Stimulated activated CD4-positive, alpha-beta T cell treated with anti-CD3 and anti-CD28 coated beads, Interleukin-4, amount 100 ng/mL, for 48 hours (primary cell): ENCODE measurements at places on chromosomes 5 and 9.
A peak's percentile ranks its signal among the peaks of the same experiment; 100 is the strongest.

DNA sequence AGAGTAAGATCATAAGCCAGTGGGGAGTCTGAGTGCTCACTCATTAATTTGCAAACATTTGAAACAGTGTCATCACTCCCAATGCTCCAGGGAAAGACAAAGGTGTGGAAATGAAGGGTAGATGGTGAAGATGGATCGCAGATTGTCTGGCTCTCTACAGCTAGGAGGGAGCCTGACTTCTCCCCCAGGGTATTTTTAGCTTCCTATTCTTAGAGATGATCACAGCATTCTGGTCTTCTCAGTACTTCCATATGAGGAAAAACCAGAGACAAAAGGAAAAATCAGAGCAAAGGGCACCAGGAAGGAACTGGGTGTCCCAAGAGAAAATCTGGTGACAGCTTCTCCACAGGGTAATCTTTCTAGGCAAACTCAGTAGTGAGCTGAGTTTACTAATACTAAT is 401.9 kb upstream of the GRIA1 start:
- no peak for DNase-seq

DNA sequence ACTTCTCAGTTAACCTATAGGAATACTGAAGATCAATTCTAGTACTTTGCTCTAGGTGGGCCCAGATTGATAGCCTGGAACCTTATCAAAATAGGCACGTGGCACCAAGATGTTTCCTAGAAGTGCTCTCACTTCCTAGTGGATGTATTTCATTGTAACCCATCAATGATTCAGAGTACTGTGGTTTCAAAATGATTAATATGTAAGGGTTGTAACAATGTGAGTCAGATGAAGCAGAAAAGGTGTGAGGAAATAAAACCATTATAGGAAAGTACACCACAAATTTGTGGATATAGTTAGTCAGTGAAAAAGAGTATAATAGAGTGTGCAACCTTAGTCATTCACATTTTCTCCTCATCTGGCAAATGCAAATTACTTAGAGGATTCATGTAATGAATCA is 177.3 kb upstream of the FST start:
- no peak for DNase-seq

- DNase-seq: no peak
Measured at GRCh38 chr5:127865273-127865672, 162.1 kb downstream of the CCDC192 start.

GRCh38 chr9:30125881-30126280 is 2258.6 kb upstream of the ACO1 start:
- DNase-seq: no peak

GRCh38 chr5:168219515-168220410 is 71.7 kb upstream of the WWC1 start:
- DNase-seq: peak; percentile 24

DNA sequence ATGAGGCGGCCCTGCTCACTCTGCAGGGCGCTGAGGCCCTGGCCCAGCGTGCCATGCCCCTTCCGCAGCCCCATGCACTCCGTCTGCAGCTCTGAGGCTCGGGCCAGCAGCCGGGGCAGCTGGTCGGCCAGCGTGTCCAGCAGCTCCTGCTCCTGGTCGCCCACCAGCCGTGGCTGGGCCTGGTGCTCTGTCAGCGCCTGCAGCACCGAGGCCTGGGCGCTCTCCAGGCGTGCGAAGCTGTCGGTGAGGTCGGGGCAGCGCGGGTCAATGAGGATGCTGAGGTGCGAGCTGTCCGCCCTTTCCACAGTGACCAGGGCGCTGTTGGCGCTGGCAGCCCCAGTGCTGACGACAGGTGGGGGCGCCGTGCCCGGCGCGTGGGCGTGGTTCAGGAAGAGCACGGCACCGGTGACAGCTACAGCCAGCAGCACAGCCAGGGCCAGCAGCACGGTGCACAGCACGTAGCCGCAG is 9.4 kb downstream of the FIBCD1 start:
- DNase-seq: no peak

GRCh38 chr9:130912932-130913598 is 16.5 kb upstream of the QRFP start:
- no peak for DNase-seq

DNA sequence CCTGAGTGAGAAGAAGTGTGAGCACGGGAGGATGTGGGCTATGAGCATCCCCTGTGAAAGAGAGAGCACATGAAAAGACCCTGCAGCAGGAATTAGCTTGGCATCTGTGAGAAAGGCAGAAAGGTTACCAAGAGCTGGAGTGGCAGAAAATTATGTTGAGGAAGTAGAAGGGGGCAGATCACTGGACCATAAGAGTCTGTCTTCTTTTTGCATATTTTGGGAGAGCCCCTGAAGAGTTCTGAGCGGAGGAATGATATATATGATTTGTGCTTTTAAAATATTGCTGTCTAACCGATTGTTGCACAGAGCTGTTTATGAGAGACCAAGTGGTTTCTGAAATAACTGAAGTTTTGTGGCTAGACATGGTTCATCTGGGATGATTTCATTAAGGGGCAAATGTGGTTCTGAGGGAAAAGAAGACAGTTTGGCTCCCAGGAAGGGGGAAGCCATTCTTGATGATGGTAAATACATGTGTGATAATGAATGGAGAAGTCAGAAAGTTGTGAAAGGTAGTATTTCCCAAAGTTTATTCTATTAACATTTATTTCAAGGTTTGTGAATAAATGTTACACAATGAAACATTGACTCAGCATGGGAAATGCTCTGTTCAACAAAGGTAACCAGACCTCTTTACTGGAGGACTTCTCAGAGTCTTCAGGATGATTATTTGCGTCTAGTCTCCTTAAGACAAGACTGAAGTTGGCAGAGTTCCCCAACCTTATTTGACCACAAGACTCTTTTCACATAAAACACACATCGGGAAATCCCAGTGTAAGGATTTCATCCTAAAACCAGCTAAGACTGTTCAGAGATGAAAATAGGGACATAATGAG is 31.5 kb upstream of the ADRB2 start:
- no peak for DNase-seq

DNA sequence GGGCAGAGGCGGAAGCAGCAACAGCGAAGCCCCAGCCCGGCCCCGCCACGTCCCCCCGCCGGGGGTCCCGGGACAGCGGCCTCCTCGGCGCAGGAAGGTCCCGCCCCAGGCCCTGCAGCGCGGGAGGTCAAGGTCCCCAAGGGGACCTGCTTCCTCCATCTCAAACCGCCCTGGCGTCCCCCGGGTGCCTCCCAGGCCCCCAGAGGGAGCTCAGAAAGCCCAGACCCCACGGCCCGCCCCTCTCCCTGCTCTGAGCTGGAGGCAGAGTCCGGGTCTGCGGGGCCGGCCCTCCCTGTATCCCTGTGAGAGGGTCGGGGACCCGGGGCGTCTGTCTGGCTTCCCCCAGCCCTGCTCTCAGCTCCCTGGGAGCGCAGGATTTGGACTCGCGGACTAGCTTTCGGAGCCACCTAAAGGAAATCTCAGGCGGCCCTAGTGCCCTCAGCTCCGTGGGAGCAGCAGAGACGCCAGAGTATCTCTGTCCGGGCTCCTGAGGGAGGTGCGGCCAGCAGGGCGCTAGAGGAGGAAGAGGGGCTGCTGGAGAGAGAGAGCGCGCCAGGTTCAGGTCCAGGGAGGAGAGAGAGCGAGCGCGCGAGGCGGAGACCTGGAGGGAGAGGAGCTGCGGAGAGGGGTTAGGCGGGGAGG is 30.7 kb downstream of the EXOC3 start:
- peak; percentile 25 for DNase-seq

DNA sequence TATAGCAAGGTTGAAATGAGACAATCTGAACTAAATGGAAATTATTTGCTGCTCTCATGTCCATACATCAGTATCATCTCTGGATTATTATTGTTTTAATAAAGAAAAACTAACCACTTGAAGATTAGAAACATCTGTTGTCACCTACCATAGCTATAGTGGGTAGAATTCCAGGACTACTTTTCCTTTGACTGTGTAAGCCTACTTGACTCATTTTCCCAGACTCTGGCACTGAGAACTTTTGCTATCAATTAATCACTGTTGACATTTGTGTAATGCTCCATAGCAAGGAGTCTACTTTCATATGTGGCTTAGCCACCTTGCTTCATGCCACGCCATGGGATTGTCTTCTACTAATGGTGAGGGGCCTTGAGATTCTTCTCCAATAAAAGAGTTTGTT is 59.9 kb upstream of the ARRDC3 start:
- DNase-seq: no peak

DNA sequence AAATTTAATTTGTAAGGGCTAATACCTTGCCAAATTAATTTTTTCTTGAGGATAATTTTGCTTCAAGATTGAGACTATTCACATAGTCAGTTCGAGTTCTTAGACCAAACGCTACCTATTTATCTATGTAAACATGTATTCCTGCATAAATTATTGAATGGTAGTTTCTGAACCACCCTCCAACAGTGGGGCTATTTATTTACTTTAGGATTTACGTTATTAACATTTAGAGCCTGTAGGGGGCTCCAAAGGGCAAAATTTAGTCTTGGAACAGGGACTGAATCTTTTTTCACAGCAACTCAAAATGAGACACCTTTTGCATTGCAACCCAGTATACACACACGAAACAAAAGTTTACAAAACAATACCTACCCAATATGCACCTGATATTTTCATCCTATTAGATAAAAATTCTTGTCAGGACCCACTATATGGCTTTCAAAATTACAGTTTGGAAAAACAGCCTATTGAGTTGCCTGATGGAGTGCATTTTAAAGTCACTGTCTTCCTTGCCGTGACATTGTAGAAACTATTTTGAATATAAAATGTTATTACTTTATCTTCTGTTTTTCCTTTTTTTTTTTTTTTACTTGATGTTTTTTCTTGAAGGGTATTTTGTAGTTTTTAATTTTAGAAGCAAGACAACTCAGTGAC is 47.1 kb upstream of the POU4F3 start:
- DNase-seq: no peak

GRCh38 chr9:114321759-114322158 is 1.1 kb upstream of the ORM1 start:
- DNase-seq: no peak

GRCh38 chr5:83069096-83069799 is 7.9 kb downstream of the TMEM167A start:
- no peak for DNase-seq

GRCh38 chr5:16265141-16265540 is 85.5 kb upstream of the MARCHF11 start:
- no peak for DNase-seq

DNA sequence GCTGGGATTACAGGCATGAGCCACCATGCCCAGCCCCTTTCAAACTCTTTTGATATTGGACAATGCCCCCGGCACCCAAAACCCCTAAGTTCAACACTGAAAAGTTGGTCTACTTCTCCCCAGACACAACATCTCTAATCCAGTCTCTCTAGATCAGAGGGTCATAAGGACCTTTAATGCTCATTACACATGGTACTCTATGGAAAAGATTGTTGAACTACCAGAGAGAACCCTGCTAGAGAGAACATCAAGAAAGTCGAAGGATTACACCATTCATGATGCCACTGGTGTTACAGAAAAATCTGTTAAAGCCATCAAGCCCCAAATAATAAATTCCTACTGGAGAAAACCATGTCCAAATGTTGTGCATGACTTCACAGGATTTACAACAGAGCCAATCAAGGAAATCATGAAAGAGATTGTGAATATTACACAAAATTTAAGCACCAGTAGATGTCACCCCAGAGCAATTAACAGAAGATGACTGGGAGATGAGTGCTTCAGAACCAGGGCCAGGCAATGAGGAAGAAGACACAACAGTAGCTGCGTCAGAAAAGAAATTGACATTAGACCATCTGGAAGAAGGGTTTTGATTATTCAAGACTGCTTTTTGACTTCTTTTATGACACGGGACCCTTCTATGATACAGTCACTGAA is 28.3 kb upstream of the NIPAL4 start:
- peak; percentile 12 for DNase-seq

GRCh38 chr9:89183146-89183545 is 4.5 kb upstream of the SHC3 start:
- DNase-seq: no peak

DNA sequence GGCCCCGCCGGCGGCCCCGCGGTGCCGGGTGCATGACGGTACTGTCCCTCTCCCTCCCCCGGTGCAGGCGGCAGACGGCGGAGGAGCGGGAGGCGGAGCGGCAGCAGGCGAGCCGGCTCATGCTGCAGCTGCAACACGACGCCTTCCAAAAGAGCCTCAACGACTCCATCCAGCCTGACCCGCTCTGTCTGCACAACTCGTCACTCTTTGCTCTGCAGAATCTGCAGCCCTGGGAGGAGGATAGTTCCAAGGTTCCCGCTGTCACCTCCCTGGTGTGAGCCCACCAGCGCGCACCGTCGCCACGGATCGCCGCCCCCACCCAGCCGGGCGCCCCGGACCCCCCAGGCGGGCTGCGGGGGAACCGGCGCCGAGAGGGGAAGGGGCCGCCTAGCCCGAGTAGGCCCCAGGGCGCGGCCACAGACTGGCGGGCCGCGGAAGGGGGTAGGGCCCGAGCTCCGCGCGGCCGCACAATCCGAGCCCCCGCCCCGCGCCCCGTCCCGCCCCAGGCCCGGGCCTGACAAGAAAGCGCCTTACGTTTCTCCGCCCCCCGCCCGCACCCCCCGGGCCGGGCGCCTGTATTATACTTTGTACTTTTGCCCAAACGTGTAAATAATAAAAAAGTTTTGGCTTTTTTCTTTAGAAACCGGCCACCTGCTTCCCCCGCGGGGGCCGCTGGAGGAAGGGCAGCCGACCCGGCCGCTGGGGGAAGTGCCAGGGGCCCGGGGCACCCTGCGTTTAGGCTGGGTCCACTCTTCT is 2.5 kb downstream of the TLX3 start:
- DNase-seq: no peak

GRCh38 chr9:95008151-95008771 is 281.8 kb downstream of the AOPEP start:
- DNase-seq: no peak

DNA sequence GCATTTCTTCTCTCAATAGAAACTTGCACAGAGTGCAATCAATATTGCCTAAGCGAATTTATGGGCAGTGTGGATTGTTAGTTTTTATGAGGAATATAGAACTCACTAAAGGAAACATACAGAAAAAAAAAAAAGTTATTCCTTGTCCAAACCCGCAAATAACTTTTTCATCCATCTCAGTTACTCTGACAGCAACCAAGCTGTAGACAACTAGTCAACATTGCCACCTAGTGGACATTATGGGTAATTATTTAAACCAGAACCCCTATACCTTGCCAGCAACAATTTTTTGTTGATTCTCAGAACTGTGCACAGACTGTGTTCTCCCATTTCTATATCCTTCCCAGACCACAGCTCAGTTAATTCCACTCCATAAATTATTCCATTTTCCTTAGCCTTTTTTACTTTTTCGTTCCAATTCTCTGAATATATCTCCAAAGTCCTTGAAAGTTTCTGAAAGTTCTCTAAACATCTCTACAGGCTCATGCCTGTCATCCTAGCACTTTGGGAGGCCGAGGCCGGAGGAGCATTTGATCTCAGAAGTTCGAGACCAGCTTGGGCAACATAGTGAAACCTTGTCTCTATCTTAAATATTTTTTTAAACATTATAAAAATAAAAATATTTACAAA is 2.6 kb upstream of the AFAP1L1 start:
- no peak for DNase-seq

GRCh38 chr5:161263191-161263590 is 283.3 kb downstream of the GABRB2 start:
- DNase-seq: no peak
